Mesenteric fat pad (tissue), 1 donor: ENCODE measurements at places on chromosomes 6 and 20. TPM values are rescaled to one million over a fixed set of nuclear protein-coding genes. Genes with fewer than 3 reads are reported as not detected.

- DNase-seq, result no peak
Measured at GRCh38 chr20:23995905-23996666, 7.5 kb upstream of the GGTLC1 start.

Gene NMBR
- not detected for total RNA-seq

- no peak for DNase-seq
Measured at GRCh38 chr6:79546186-79546585, 9.0 kb upstream of the LCA5 start.

GRCh38 chr6:105250533-105250932 is 70.7 kb upstream of the POPDC3 start:
- no peak for DNase-seq

GRCh38 chr6:32439602-32440214 is at the start of gene HLA-DRA:
Gene HLA-DRA, plus strand, starts transcription at chr6:32439887. Its CDS starts 64 bp downstream, at chr6:32439951.
- DNase-seq, result no peak

GRCh38 chr6:168415098-168415992 is 25.6 kb upstream of the SMOC2 start:
- peak; percentile 87 for DNase-seq

GRCh38 chr6:144148886-144149285 is 1.4 kb upstream of the STX11 start:
- DNase-seq, result no peak
